ENCODE measurements at places on chromosomes 16 and 17. TPM values are rescaled to one million over a fixed set of nuclear protein-coding genes. Genes with fewer than 3 reads are reported as not detected.

GRCh38 chr17:50925296-50925891 is 59.2 kb upstream of the TOB1 start:
- no peak overlapping the region for H3K4me3 ChIP-seq
- H3K4me1 ChIP-seq: peaks cover 14% of the 10 kb centered on the region

The KRT25 gene
- not detected for total RNA-seq

- DNase-seq: no peak
- no peak overlapping the region for H3K27ac ChIP-seq
- H3K4me3 ChIP-seq: no peak overlapping the region
- no peaks in the 10 kb centered on the region for H3K36me3 ChIP-seq
Measured at GRCh38 chr17:45688820-45689219, 95.3 kb upstream of the CRHR1 start.

DNA sequence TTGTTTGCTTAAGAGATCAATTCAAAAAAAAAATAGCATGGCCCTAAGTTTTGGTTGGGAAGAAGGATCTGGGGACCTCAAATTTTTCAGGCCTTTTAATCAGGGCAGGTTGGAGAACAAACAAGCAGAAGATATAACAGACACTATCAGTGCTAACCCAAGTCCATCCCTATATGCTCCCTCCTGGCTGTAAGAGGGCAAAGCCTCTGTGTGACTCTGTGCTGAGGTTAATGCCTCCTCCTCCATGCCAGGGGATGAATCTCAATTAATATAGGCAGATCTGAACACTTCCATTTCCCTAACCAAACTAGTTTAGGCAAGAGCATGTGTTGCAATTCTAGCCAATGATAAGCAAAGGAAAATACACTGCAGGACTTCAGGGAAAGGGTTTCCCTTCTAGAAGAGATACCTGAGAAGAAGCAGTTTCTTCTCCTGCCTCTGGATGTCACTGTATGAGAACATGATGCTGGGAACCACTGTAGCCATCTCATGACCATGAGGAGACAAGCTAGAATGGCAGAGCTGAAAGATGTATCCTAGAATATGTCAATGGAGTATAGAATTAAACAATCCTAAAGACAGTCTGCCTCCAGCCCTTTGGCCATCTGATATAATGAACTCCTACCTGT is 76.0 kb downstream of the CHD9NB start:
- no peaks in the 10 kb centered on the region for H3K27me3 ChIP-seq
- no peak for DNase-seq
- no peak overlapping the region for H3K4me3 ChIP-seq
- H3K4me1 ChIP-seq: no peaks in the 10 kb centered on the region

The KCNH6 gene
- total RNA-seq: not detected

DNA sequence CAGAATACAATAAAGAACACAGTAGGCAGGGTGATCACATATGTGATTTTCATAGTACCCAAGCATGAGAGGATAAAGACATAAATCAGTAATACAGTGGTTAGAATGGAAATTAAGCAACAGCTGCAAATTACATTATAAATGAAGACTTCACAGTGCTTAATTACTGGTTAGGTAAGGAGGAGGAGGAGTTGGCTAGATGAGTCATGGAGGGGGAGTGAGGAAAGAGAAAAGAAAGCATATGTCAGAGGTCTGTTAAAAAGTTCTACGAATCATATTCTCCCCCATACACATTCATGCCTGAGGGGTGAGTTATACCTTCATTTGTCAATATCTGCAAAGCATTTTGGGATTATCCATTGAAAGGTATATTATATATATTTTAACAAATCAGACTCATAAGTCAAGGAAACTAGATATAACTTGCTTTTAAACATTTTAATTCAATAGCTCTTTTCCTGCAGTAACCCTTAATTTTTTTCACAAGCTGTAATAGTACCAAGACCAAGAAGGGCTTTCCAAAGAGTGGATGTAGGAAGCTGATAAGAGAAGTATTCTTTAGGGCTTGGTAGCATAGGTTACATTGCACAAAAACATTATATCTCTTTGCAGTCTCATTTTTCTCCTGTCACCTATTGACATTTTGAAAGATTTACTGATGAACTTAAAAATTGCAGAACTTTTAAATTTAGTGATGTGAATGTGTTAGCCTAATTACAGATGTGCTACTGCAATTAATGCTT is 99.3 kb downstream of the STXBP4 start:
- no peaks in the 10 kb centered on the region for H3K4me1 ChIP-seq
- H3K4me3 ChIP-seq: no peak overlapping the region
- H3K36me3 ChIP-seq: no peaks in the 10 kb centered on the region
- no peak overlapping the region for H3K27ac ChIP-seq
- H3K27me3 ChIP-seq: no peaks in the 10 kb centered on the region
